ENCODE measurements at places on chromosomes 5 and 9.

- DNase-seq, result no peak
These were observed 41.5 kb downstream of the SH3PXD2B start for GRCh38 chr5:172412724-172413286.

DNA sequence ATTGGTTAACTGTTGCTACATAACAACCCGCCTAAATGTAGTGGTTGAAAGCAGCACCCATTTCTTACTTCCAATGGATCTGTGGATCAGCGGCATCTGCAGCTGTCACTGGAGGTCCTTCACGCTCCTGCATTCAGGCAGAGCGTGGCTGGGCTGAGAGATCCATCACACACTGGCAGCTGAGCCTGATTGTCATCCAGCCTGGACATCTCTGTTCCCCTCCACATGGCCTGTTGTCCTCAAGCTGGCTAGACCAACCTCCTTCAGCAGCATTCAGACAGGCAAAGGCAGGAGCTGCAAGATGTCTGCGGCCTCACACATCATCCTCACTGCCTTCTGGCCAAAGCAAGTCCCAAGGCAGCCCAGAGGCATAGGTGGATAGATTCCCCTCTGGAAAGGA lies 36.9 kb downstream of the DYNC2I2 start:
- DNase-seq, result no peak

DNA sequence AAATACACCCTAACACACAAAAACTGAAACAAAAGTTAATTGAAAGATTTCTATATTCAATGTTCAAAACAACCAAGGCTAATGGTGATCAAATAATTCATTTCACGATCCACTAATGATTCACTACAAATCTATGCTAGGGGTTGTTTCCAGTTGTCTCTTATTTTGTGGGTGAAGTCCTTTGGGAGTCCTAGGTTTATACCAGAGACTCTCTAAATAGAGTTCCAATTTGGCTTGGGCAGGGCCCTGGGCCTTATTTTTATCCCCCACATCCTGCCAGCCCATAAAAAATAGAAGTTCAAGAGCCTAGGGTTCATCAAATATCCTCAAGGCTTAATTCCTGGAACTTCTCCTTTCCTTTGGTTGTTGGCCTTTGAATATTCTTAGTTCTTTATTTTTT lies 26.1 kb downstream of the SREK1IP1 start:
- DNase-seq, result no peak

DNA sequence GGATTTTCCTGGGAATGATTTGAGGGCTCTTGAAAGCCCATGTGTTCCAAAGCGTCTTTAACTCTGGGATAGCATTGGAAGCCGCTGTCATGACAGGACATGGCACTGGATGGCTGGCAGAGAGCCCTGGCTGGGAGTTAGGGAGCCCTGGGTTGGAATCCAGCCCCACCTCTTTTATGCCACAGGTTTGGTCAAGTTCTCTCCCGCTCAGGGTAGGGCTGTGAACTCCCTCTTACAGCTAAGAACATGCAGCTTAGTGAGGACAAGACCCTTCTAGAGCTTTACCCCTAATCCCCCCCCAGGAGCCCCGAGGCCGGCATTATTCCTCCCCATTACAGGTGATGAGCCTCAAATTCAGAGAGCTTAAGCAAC lies 37.2 kb downstream of the OLFML2A start:
- DNase-seq, result no peak

DNA sequence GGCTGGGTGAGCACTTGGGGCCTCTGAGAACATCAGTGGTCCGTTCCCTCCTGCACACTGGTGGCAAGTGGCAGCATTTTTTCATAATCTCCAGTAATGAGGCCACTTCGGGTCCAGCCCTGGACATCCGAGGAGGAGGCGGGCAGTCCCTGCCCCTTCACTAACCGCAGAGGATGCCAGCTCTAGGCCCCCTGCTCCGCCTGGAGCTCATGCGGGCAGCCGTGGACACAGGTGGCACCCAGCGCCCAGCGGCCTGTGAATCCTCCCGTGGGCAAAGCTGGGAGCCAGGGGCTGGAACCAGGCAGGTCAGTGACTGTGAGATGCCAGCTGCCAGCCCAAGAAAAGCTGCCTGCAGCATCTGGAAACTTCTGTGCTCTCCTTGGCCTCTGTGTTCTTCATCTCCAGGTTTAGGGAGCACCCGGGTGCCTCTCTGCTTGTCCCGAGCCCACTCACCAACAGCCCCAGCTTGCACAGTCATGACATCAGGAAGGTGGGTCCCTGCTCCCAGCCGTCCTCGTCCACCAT lies 92.4 kb downstream of the KCNT1 start:
- DNase-seq, result no peak

- no peak for DNase-seq
These were observed 21.5 kb downstream of the GABBR2 start for GRCh38 chr9:98686961-98687855.

DNA sequence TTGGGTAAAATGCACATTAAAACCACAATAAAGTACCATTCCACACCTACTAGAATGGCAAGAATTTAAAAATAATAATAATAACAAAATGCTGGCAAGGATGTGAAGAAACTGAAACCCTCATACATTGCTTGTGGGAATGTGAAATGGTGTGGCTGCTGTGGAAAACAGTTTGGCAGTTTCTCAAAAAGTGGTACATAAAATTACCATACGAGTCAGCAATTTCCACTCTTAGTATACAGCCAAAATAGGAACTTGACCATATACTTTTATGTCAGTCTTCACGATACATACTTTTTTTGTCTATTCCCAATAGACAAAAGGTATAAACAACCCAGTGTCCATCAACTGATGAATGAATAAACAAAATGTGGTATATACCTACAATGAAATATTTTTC lies 15.6 kb downstream of the FKBP15 start:
- no peak for DNase-seq

DNA sequence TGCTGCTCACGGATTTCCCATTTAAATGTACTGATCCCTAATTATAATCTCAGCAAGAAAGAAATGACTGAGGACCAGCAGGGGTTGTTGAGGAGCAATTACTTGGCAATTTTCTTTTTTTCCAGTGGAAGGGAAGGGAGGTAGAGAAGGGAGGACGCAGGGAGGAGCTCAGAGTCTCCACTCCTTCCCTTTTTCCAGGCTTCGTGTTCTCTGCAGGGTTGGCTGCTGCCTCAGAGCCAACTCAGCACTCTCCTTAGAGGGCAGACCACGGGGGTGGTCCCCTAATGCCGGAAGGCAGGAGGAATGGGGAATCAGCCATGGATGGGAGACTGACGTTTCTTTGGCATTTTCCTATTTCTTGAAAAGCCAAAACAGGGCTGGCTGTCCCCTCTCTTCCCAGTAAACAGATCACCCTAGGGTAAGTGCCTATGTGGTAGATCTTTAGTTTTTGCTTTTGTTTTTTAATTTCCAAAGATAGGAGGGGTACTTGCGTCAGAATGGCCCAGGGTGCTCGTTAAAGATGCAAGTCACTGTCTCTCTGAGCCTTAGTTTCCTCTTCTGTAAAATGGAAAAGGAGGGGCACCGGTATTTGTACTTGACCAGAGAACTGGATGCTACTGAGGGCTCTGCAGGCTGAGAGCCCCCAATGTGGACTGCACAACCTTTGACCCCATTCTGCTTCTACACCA lies 39.6 kb upstream of the LCP2 start:
- DNase-seq, result no peak

- DNase-seq, result peak; percentile 82
These were observed 155.2 kb downstream of the BAAT start for GRCh38 chr9:101229606-101230005.

DNA sequence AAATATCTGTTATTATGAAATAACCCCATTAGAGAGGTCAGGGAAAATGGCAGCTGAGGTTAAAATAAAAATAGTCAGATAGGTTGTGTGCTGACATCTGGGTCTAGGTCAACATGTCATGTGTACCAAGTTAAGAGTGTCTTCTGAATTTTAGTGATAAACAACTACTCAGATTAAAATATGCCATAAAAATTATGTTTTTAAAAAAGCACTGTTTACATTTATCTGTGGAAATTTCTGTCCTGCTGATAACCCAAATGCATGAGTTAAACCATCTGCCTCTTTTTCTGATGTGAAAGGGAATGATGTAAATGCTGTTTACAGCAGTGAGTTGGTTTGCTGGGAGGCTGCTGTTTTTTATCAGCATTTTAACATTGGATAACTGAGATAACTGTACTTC lies 361.2 kb upstream of the TARS1 start:
- no peak for DNase-seq

- no peak for DNase-seq
These were observed 217.2 kb downstream of the AGTPBP1 start for GRCh38 chr9:85524531-85524930.

DNA sequence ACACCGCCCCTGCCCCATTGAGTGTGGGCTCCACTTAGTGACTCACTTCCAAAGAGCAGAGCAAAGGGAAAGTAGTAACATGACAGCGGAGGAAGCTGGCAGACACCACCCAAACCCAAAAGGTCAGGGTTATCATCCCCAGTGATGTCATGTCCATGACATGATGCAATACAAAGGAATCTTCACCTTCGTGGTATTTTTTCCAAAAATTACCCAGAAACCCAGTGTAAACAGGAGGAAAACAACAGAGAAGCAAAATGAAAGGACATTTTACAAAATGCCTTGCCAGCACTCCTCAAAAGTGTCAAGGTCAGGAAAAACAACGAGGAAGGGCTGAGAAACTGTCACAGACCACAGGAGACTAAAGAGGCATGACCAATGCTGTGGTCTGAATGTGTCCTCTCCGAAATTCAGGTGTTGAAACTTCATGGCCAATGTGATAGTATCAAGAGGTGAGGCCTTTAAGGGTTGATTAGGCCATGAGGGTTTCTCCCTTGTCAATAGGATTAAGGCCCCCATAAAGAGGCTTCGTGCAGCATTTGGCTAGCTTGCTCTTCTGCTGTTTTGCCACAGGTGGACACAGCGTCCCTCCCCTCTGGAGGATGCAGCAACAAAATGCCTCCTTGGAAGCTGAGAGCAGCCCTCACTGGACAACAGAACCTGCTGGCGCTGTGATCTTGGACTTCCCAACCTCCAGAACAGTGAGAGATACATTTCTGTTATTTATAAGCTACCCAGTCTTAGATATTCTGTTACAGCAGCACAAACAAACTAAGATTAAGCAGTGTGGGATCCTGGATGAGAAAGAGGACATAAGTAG lies 30.5 kb upstream of the MED10 start:
- DNase-seq, result no peak

GRCh38 chr5:59125011-59125961 lies 542.4 kb downstream of the RAB3C start:
- DNase-seq, result peak; percentile 17

- DNase-seq, result no peak
These were observed 116.9 kb downstream of the HACD4 start for GRCh38 chr9:20914556-20914955.

- DNase-seq, result peak; percentile 69
These were observed 60.0 kb upstream of the TUT7 start for GRCh38 chr9:86413971-86414880.

- DNase-seq, result no peak
These were observed 87.6 kb downstream of the ANKRD55 start for GRCh38 chr5:56145511-56145910.

- DNase-seq, result no peak
These were observed 37.1 kb downstream of the FUBP3 start for GRCh38 chr9:130616451-130616850.

DNA sequence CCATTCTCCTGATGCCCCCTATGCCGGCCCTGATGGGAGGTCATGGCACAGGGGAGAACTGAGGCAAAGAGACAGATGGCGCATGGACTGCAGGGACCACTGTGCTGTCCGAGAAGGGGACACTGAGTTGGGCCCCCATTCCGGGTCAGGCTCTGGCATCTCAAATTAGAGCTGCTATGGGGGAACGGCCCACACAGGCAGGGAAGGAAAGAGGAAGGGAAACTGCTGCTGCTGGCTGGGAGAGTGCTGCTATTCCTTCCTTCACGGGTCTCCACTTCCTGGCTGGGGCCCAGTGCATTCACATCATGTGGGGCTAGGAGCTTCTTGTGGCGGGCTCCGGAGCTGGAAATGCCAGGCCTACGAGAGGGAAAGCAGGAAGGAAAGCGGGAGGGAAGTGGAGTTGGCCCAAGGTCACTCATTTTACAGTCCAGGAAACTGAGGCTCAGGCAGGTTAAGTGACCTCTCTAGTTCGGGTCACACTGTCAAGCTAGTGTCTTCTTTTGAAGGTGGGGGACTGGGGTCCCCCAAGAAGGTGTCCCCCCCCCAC lies 1.3 kb upstream of the CARD19 start:
- no peak for DNase-seq

GRCh38 chr5:151954255-151954654 lies 29.6 kb upstream of the GLRA1 start:
- DNase-seq, result no peak

DNA sequence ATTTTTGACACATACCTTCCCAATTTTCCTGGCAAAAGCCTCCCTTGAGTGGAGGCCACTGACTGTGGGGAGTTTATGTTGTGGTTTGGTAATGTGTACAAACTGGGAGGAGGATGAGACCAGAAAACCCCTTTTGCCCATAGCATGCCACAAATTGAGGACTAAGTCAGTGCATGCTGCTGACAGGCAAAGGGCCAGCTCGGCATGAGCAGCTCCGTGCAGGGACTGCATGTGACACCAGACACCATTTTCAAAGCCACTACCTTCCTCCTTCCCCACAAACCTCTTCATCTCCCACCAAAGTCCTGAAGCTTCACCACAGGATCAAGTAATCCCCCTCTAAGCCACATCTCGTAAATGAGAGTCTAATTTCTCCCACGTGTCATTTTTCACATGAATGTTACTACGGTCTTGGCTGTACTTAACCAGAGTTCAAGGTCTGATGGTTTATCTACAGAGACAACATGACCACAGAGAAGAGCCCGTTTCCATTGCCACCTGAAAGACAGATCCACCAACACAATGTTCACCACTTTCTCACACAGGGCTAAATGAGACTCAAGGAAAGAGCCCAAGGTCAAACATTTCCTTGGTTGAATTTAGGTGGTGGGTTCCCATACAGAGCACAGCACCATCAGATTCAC lies 106.5 kb downstream of the NFIB start:
- no peak for DNase-seq

DNA sequence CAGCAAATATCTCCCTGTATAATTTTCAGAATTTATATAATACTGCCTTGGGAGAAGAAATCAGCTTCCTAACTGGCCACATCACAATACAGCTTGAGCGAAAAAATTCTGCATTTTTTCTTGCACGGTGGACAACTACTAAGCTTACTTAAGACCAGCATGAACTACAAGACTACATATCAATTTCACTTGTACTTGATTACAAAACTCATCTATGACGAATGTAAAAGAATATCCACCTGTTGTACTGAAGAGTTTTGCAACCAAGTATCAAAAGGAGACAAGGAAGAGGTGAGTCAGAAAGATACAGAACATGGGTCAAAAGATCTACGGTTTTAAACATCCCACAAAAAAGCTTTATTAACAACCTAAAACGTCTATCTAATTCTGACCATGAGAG lies 279.4 kb downstream of the BNC2 start:
- no peak for DNase-seq

DNA sequence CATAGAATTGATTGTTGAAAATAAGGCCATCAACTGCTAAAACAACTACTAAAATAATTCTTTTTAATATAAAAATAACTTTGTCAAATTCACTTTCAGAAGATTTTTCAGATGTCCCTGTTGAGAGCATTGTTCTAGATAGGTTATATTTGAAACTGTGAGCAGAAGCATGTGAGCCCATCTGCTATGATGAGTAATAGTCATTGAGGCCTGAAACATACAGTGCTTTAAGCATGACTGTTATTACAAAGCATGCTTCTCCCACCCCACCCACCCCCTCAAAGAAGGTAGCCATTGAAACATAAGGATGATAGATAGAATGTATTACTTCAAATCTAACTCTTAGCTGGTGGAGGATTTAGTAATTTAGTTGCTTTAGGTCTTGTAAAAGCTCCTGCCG lies 86.0 kb downstream of the UHRF2 start:
- DNase-seq, result no peak
